ENCODE measurements at places on chromosomes 3 and 15. TPM values are rescaled to one million over a fixed set of nuclear protein-coding genes. Genes with fewer than 3 reads are reported as not detected.

- no peak for DNase-seq
Measured at GRCh38 chr15:33148129-33148751, 46.3 kb downstream of the FMN1 start.

GRCh38 chr3:156952011-156952410 is 125.9 kb downstream of the LEKR1 start:
- DNase-seq: no peak

DNA sequence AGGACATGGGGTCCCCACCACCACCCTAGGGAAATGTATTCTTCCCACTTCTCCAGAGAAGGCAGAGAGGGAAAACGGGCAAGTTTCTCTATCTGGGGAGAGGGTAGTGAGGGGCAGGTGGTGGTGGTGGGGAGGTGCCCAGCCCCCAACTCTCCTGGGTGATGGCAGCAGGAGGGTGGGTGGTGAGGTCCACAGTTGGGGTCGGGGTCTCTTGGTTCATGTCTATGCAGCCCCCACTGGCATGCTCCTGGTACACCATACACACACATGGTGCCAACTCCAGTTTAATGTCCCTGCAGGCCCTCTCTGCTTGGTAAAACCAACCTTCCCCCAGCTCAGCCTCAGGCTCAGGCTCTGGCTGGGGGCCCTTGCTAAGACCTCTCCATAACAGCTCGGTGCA is 254.5 kb upstream of the LYSMD4 start:
- DNase-seq: no peak

DNA sequence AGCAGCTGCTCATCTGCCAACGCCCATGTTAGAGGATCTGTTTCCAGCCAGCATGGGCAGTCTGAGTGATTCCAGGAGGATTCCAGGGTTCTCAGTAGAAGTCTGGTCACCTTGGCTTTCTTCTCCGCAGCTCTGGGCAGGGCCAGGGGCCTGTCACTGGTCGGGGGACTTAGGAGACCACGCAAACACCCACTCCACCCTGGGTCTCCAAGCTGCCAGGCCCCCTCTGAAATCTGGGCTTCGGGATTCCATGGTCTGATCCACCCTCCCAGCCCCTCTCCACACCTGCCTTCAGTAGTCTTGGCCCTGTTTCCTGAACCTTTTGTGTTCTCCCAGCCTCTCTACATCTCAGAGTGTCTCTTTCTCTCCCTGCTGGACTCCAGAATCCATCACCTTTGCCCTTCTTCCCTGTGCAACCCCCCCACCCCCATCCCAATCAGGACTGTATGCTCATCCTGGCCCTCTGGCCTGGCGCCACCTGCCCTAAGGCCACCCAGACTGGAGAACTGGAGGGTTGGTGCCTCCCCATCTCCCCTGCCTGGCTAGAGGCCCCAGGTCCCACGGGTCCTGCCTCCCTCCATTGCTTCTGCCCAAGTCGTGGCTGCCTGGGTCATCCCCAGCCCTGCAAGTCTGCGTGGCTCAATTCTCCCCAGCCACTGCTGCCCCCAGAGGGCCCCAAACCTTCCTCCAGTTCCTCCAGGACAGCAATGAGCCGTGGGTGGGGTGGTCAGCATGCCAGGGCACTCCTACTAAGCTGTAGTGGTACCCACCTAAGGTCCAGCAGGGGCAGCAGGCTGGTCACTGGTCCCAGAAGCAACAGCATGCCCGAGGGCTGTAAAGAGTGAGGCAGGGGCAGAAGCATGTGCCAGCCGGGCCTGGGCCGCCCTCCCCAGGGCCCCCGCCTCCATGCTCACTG is 102.8 kb downstream of the TBC1D2B start:
- no peak for DNase-seq

GRCh38 chr3:135050536-135050935 is 255.5 kb downstream of the EPHB1 start:
- DNase-seq: no peak

DNA sequence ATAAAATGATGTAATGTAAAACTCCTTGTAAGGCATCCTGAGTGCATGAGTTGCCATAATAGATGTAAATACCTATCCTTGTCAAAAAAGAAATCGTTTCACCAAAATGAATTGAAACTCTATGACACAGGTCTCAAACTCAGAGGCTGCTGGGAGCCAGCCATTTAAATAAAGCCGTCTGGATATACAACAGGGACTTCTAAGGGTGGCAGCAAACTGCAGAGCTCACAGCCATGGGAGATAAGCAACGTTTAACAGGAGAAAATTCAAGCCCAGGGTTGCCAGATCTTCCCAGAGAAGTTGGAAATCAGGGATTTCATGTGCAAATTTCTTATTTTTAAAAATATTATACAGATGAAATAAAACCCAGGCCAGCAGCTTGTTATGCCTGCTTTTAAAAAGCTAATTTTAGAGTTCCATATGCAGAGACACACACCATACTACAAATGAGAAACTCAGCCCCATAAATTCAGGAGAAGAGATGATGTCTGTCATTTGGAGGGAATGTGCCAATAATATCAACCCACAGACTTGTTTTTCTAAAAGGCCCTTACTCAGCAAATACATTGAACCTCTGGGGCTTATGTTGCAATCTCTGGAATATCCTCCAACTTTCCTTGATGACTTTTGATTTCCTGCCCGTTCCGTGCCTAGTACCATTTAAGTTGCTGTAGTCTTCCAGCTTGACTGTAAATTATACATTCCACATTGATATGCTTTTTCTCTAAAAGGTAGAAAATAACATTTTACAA is 75.6 kb downstream of the AQP9 start:
- no peak for DNase-seq

DNA sequence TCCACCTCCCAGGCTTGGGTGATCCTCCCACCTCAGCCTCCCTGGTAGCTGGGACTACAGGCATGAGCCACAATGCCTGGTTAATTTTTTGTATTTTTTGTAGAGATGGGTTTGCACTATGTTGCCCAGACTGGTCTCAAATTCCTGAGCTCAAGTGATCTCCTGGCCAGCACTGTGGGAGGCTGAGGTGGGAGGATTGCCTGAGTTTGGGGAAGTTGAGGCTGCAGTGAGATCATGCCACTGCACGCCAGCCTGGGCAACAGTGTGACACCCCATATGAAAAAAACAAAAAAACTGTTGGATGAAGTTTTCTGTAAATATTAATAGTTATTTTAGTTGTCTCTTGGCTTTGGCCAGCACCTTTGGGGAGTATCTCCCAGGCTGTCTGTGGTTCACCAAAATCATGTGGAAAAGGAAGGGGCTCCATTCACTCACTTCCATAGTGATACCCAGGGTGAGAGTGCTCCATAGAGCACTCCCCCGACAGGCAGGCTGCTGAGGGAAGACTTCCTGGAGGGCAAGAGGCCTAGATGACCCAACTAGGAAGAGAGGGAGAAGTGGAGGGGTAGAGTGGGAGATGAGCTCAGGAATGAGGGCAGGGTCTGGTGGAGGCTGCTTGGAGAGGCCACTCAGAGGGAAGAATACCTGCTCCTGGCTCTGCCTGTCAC is 47.1 kb downstream of the CDC25A start:
- DNase-seq: no peak

- no peak for DNase-seq
Measured at GRCh38 chr15:68303134-68303533, 25.6 kb downstream of the FEM1B start.

- no peak for DNase-seq
Measured at GRCh38 chr3:177041730-177042551, 155.3 kb downstream of the TBL1XR1 start.

- DNase-seq: no peak
Measured at GRCh38 chr3:133259767-133260166, 140.1 kb upstream of the BFSP2 start.

DNA sequence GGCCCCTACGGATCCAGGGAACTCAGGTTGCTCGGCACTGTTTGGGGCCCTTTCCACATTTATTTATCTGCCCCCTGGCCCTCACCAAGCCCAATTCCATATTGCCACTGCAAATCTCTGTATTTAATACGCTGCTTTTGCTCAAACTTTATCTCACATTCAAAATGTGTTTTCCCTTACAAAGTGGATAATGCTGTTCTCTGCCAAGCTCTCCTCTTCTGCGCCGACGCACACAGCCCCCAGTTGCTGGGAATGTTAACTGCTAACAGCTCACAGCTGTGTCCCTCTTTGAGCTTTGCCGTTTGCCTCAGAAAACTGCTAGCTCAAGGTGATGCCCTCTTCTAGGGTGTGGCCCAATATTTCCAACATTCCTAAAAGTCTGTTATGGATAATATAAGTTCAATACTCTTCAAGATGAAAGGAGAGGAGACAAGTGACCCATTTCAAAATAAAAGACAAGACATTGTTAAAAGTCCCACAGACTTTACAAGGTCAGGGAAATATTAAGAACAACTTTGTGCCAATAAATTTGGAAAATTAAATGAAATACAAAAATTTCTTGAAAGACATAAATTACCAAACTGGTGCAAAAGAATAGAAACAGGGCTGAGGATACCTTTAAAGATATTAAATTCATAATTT is 12.6 kb upstream of the FBN1 start:
- DNase-seq: no peak

DNA sequence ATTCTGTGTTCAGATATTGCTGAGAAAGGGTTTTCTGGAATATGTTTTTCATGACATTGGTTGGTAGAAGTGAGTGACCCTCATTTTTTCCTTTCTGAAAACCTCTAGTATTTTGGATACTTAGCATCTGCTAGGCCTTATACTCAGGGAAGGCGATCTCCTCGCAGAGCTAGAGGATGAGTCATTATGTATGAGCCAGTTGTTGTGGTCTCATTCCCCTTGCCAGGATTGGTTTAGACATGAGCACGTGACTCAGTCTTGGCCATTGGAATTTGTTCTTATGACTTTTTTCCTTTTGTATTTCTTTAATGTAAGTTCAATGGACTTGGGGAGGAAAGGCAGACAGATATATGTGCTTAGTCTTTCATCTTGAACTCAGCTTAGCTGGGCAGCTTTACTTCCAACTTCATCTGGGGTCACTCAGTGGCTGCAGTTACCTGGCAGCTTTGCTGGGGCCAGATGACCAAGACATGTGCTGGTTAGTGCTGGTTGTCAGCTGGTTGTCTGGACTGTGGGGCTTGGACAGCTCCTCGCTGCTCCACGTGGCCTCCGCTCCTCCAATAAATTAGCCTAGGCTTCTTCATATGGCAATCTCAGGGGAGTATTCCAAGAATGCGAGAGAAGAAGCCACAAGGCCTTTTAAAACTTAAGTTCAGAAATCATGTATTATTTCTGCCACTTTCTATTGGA is 207.5 kb downstream of the IL20RB start:
- peak; percentile 91 for DNase-seq

GRCh38 chr3:28077572-28077971 is 163.8 kb upstream of the CMC1 start:
- DNase-seq: peak; percentile 46

GRCh38 chr3:187507905-187508304 is 139.7 kb downstream of the RTP4 start:
- no peak for DNase-seq

DNA sequence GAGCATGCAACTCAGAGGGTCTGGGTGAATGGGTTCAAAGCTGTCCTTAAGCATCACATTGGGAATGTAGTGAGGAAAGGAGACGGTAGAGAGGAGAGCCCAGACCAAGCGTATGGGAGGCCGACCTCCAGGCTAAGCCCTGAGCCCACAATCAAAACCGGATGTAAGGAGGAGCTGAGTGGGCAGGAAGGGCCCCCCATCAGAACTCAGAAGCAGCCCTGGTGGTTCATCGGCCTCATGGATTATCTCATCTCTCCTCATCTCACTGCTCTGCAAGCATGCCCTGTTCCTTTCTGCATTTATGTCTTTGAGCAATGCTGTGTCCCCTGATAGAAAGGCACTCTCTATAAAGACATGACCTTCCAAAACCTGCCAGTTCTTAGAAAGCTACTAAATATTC is 6.2 kb downstream of the HDC start:
- no peak for DNase-seq

GRCh38 chr3:131733086-131733841 is 230.5 kb upstream of the MRPL3 start:
- DNase-seq: no peak

GRCh38 chr15:80576519-80577090 is 118.5 kb upstream of the ABHD17C start:
- no peak for DNase-seq

GRCh38 chr3:153957421-153957820 is 163.8 kb upstream of the ARHGEF26 start:
- DNase-seq: no peak

- DNase-seq: no peak
Measured at GRCh38 chr3:7953449-7954014, 548.1 kb upstream of the LMCD1 start.

- DNase-seq: no peak
Measured at GRCh38 chr3:170179432-170179831, 2.1 kb downstream of the PHC3 start.

Gene BCL2A1
- 7.9 TPM for total RNA-seq

Gene MORC1
- 0.11 TPM for total RNA-seq

Gene CEMIP
- 1.7 TPM for total RNA-seq

Gene CACNA2D3
- total RNA-seq: 0.14 TPM

Gene NANOGP8
- total RNA-seq: not detected

Gene CLDN18
- total RNA-seq: not detected

Gene NTRK3
- 0.10 TPM for total RNA-seq

Gene ARHGAP31
- total RNA-seq: 14.4 TPM

Measured in HT1080 (cell line).